Stimulated activated naive CD4-positive, alpha-beta T cell (primary cell): ENCODE measurements at places on chromosomes 3 and 15.

DNA sequence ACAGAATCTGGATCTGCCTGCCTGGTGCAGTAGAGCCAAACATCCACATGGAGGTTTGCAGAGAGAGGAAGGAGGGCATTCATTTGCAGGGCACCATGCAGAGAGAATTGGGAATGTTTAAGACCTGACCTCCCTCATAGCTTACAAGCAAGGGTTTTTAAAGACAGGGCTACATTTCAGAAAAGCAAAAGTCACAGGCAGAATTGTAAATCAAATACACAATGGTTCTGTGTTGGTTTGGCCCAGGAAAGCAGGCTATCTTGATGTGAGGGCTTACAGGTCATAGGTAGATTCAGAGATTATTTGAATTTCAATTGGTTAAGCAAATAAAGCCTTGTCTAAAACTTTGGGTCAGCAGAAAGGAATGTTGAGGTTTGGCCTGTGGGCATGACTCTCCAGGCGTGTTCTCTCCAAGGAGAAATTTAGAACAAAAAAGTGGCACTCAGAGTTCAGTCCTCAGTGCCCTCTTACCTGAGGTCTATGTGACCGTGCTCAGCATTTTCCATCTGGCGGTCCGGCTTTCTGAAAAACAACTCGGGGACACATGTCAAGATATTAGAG, 91.5 kb downstream of the CD47 start:
- no peak for DNase-seq

- DNase-seq = no peak
Measured at GRCh38 chr15:28960979-28961378, 75.2 kb downstream of the APBA2 start.

DNA sequence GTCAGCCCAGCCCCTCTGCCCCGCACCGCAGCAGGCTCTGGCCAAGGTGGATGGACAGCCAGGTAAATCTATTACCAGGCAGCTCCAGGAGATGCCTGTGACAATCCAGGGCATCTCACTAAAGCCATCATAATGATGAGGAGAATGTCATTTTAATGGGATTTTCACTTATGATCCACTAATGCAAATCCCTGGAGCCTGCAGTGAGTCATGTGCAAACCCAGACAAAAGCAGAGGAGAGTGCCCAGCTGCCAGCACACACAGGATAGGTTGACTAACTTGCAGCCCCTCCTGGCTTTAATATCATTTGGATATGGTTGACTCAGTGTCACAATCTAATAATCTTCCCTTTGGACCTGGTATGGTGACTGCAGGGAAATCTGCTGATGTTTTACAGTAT, 206.9 kb upstream of the TRIM42 start:
- DNase-seq = no peak

GRCh38 chr15:62486041-62486440, 321.0 kb upstream of the C2CD4B start:
- DNase-seq = no peak

GRCh38 chr15:77822631-77823230, 190.0 kb upstream of the LINGO1 start:
- DNase-seq = no peak

DNA sequence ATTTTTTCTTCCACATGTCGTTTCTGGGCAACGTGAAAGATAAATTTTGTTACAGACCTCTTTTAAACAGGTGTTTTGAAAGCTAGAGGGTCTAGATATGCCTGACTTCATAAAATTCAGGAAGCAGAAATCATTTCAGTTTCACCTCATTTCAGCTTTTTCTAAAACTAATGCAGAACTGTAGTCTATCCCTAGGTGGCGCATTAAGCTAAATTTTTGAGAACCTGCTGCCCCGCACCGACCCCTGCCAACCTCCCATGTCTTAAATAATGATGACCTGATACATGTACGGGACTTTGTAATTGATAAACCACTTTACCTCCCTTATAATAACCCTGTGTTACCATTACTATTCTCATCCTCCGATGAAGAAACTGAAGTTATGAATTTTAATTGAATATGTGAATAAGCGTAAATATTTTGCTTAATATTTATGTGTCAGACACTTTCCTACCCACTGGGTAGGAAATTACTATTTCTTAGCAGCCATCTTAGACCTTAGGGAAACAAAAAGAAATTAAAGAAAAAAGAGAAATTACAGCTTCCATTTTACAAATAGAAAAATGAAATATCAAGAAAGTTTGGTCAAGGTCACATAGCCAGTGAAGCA, 78.7 kb upstream of the GCNT3 start:
- DNase-seq = no peak

DNA sequence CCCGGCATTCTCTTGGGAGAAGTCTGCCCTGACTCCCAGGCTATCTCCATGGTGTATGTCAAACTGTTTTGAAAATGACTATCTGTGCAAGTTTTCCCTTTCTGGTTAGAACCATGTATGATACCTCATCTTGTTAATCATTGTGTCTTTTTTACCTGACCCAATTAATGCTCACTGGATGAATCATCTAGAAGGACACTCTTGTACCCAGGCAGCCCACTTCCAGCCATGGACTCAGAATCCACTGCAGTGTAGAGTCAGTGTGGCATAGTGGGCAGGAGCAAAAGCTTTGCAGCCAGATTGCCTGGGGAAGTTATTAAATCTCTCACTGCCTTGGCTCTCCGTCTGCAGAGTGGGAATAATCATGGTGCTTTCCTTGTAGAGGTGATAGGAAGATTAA, 1.2 kb downstream of the FAM3D start:
- DNase-seq = no peak

DNA sequence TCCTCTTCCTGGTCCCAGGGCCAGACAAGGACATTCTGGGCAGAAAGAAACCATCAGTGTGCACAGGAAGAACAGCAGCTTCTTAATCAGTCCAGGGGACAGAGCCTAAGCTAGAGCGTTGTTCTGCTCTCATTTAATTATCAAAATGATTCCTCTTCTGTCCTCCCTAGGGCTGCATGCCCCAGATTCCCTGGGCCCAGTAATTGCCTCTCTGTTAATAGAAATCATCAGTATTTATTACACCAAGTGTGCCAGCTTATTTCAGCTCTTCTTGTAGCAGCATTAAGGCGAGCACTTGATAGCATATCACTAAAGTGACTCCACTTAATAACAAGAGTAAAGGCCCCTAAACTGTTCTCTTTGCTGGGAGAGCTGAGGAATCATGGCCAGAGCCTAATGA, 72.1 kb downstream of the WDR76 start:
- DNase-seq = no peak

GRCh38 chr15:29449136-29449535, 179.5 kb upstream of the NSMCE3 start:
- no peak for DNase-seq

DNA sequence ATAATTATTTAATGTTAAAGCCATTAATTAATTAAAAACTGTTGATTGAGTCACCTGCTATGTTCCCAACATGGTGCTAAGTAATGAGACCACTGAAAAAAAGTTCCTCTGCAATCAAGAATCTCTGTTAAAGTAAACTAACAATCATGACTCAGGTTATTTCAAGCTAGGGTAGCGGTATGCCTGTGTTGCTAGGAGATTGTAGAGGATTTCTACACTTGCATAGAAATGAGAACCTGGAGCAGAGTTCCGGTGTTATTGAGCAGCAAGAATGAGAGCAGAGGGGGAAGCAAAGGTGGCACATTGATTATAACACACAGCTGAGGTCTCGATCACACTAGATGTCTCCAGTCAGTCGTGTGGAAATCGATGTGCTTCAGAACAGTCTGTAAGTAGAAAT, 41.4 kb downstream of the C3orf85 start:
- no peak for DNase-seq

GRCh38 chr3:130820976-130821375, 72.9 kb upstream of the ATP2C1 start:
- no peak for DNase-seq

DNA sequence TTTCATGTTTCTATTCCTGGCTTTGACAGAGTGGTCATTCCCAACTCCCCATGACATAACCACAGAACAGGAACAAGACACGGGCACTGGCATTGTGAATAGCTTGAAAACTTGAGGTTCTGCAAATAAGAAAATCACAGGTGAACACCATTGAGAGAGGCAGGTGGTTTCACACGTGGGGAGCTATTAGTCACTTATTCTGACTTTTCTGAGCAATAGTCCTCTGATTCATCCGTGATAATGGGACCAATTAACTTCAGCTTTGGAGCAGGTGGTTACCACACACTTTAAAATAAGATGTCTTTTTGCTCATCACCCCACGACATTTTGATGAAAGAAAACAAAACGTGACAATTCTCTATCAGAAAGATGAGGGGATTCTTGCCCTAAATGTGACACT, 224.7 kb downstream of the KLF13 start:
- DNase-seq = no peak

DNA sequence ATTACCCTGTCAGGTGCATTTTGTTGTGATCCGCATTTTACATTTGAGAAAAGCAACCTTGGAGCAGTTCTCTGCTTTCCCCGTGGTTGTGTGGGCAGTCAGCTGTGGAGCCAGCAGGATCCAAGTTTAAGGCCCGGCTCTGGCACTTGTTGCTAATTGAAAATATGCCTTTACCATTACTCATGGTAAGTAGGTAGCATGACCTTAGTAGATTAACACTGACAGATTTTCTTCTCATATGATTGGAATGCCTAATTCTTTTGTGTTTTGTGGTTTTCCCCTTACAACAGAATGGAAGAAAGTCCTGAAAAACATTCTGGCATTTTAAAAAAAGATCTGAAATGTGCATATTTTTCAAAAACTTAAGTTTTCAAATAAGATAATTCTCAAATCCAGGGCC, 246.5 kb upstream of the LRRN1 start:
- DNase-seq = no peak

DNA sequence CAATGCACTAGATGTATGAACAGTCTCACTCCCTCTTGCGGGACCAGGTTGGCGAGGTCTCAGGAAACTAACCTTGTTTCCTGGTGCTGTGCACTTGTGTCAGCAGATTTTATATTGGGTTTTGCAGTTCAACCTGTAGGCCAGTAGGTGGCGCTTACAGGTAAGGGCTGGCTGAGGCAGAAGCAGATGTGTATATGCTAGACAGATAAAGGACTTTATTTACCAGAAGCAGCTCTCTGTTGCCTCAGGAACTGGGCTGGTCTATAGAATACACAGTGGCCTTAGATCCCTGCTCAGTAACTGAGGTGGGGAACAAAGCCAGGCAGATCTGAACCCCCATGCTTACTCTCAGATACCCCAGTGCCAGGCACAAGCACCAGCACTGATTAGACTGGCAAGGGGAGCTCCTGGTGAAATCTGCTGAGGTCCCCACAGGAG, 296.8 kb downstream of the DOCK3 start:
- peak; percentile 81 for DNase-seq

DNA sequence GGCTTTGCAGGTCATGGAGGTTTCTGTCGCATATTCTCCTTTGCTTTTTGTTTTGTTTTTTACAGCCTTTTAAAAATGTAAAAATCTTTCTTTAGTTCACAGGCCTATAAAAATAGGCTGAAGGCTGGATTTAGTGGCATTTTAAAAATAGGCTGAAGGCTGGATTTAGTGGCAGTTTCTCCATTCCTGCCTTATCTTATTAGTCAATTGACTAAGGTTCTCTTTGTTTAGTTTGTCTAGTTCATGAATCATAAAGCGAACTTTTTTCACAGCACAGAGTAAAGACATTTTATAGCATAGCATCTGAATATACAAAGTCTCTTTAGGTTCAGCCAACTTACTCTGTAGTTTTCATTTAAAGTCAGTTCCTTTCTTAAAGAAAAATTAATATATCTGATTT, 31.4 kb downstream of the AP4E1 start:
- DNase-seq = no peak

- DNase-seq = no peak
Measured at GRCh38 chr15:89851673-89852341, 37.2 kb upstream of the ANPEP start.

- DNase-seq = no peak
Measured at GRCh38 chr15:62549345-62549970, 384.4 kb upstream of the C2CD4B start.

DNA sequence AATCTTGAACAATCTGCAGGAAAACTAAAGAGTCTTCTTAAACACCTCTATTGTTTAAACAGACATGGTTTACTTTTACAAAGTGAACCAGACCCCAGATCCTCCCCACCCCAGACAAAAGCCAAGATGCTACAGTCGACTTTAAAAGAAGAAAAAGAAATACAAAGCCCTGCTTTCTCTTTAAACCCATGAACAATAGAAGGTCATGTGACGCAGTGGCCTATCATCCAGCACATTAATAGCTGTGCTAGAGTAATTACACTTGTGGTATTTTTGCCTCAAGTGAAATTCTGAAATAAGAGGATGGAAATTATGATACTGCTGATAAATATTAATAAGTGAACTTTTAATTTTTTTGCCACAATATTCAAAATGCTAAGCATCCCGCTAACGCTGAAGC, 613.4 kb downstream of the FOXP1 start:
- no peak for DNase-seq

DNA sequence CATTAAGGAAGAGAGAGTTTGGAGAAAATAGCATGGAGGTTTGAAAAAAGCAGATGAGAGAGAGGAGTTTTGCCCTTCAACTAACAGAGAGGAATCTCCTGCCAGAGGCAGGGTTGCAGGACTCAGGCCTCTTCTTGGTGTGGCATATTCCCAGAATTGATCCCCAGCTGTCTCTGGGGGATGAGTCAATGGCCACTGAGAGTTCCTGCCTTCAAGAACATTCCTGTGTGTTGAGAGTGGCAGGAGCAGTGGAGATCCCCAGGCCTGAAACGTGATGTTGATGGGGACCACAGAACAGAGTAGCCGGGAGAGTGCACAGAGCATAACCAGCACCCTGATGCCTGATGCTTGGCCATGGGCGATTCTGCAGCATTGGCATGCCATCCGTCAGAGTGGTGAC, 348.4 kb upstream of the THBS1 start:
- DNase-seq = no peak

DNA sequence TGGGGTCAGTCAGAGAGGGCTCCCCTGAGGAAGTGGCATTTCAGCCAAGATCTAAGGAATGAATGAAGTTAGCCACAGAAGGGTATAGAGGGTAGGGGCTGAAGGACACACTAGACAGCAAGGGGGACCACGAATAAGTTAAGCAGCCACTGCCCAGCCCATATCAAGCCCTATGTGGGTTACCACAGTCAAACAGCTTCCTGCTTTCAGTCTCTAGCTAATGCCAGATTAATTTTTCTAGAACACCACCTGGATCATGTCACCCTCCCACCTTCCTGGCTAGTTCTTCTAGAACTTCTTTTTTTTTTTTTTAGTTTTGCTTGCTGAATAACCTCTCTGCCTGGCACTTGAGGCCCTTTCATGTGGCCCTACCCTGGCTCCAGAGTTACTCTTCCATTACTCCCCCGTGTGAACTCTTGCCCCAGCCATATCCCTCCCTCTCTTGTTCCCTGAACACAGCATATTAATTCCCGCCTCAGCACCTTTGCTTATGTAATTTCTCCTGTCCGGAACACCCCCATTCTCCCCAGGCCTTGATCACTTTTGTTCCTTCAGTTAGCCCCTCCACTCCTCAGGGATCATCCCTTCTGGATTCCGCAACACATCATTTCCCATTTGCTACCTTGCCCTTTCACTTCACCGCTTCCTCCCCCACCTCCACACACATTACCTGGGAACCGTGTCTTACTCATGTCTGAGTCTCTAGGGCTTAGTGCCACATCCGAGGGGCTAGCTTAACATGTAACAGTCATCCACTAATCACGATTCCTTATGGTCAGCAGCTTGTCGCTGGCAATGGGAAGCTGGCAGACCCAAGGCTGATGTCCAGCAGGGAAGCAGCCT, 20.6 kb upstream of the BNC1 start:
- DNase-seq = no peak

GRCh38 chr3:141330235-141330634, 38.1 kb upstream of the ZBTB38 start:
- DNase-seq = no peak
